ENCODE measurements at places on chromosomes 1 and 21. TPM values are rescaled to one million over a fixed set of nuclear protein-coding genes. Genes with fewer than 3 reads are reported as not detected.

GRCh38 chr1:16888860-16889816, 6.6 kb upstream of the RNU1-2 start:
- peak; percentile 81 for DNase-seq
- peaks cover 2% of the 10 kb centered on the region for H3K36me3 ChIP-seq
- peak overlapping the region; percentile 80 for H3K27ac ChIP-seq
- peaks cover 17% of the 10 kb centered on the region for H3K4me1 ChIP-seq

DNA sequence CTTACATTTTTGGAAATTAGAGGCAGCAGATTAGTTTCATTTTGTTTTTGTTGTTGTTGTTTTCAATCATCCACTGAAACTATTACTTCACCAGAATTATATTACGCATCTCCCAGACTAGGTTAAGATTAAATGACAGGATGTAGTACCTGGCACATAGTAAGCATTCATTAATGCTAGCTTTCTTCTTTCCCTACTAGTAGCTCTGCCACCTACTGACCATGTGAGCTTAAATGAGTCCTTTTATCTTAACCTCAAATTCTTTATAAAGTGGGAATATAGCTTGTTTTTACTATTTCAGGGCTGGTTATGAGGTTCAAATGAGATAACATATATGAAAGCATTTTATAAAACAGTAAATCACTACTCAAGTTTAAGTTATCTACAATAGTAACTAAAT, 10.2 kb upstream of the ASPM start:
- no peak overlapping the region for H3K27ac ChIP-seq
- H3K4me3 ChIP-seq: no peak overlapping the region
- H3K36me3 ChIP-seq: peaks cover 9% of the 10 kb centered on the region

Gene CYP2J2
- total RNA-seq: 0.68 TPM

DNA sequence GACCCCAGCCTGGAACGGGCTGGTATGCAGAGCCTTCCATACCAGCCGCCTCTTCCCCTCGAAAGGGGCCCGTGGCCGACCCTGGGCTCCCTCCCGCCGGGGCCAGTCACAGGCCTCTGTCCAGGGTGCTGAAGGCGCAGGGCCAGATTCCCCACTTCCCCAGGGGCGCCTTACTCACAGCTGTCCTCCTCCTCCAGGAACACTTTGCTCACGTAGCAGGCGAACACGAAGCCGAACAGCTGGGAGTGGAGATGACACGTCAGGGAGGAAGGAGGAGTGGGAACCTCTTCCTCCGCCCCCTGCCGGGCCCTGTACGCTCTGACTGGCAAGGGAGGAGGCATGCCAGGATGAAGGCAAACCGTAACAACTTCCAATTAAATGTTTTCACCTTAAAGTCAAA, 57.3 kb downstream of the NKAIN1 start:
- peaks cover 13% of the 10 kb centered on the region for H3K4me1 ChIP-seq
- no peak overlapping the region for H3K27ac ChIP-seq
- H3K27me3 ChIP-seq: peaks cover 34% of the 10 kb centered on the region
- no peak overlapping the region for H3K4me3 ChIP-seq
- H3K36me3 ChIP-seq: no peaks in the 10 kb centered on the region

- H3K27ac ChIP-seq: no peak overlapping the region
- H3K4me3 ChIP-seq: no peak overlapping the region
- H3K27me3 ChIP-seq: peaks cover 5% of the 10 kb centered on the region
- no peaks in the 10 kb centered on the region for H3K4me1 ChIP-seq
- no peak for DNase-seq
- H3K36me3 ChIP-seq: no peaks in the 10 kb centered on the region
Measured at GRCh38 chr1:96682056-96682455, 39.5 kb upstream of the PTBP2 start.

DNA sequence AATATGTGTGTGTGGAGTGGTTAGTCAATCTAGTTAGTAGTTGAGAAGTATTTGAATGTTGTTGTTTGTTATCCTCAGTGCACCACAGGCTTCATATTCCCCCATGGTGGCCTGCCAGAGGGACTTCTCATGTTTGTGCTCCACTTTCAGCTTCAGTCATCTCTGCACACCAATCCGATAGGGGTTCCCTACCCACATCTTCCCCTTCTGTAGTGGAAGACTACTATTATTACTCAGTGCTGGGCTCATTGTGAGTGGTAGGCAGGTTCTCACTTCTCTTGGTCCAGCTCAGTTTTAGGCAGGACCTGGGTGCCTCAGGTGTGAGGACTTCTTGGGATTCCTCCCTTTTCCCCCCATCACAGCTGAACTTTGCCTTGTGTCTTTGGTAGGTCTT, 14.2 kb downstream of the MT1HL1 start:
- no peak for DNase-seq
- no peaks in the 10 kb centered on the region for H3K4me1 ChIP-seq
- H3K27ac ChIP-seq: no peak overlapping the region
- H3K4me3 ChIP-seq: no peak overlapping the region
- no peaks in the 10 kb centered on the region for H3K36me3 ChIP-seq

Gene SAMSN1
- total RNA-seq: 47.5 TPM

- no peaks in the 10 kb centered on the region for H3K36me3 ChIP-seq
- peaks cover 41% of the 10 kb centered on the region for H3K4me1 ChIP-seq
- no peak for DNase-seq
- H3K27ac ChIP-seq: no peak overlapping the region
Measured at GRCh38 chr1:193183019-193183627, 3.3 kb downstream of the B3GALT2 start.

Gene NPHS2
- total RNA-seq: not detected

GRCh38 chr1:116433275-116434257, 60.5 kb downstream of the ATP1A1 start:
- no peaks in the 10 kb centered on the region for H3K4me1 ChIP-seq
- no peak overlapping the region for H3K27ac ChIP-seq
- peaks cover 3% of the 10 kb centered on the region for H3K27me3 ChIP-seq
- no peak for DNase-seq

GRCh38 chr1:228939881-228940392, 204.7 kb downstream of the RHOU start:
- H3K27ac ChIP-seq: no peak overlapping the region
- no peaks in the 10 kb centered on the region for H3K36me3 ChIP-seq
- DNase-seq: no peak
- peaks cover 8% of the 10 kb centered on the region for H3K4me1 ChIP-seq
- H3K4me3 ChIP-seq: no peak overlapping the region
- H3K27me3 ChIP-seq: no peaks in the 10 kb centered on the region

DNA sequence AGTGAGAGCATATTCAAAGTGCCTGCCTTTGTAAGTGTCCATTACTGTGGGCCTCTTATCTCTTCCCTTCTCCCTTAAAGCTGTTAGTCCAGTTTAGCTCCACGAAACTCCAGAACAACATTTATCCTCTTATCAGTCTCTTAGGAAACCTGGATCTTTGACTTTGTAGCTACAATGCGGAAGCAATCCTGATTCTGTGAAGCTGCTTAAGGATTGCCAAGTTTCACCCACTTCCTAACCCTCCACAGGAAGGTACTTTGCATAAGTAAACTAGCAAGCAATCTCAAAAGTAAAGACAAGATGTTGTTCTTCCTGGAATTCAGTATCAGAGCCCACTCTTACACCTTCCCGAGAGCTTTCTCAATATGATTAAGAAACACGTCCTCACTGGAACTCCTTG, 164.9 kb upstream of the USP25 start:
- H3K27me3 ChIP-seq: peaks cover 24% of the 10 kb centered on the region
- DNase-seq: no peak

GRCh38 chr1:41097105-41097504, 75.6 kb upstream of the SLFNL1 start:
- peaks cover 2% of the 10 kb centered on the region for H3K4me1 ChIP-seq
- no peak for DNase-seq
- no peak overlapping the region for H3K4me3 ChIP-seq
- peaks cover 5% of the 10 kb centered on the region for H3K36me3 ChIP-seq

DNA sequence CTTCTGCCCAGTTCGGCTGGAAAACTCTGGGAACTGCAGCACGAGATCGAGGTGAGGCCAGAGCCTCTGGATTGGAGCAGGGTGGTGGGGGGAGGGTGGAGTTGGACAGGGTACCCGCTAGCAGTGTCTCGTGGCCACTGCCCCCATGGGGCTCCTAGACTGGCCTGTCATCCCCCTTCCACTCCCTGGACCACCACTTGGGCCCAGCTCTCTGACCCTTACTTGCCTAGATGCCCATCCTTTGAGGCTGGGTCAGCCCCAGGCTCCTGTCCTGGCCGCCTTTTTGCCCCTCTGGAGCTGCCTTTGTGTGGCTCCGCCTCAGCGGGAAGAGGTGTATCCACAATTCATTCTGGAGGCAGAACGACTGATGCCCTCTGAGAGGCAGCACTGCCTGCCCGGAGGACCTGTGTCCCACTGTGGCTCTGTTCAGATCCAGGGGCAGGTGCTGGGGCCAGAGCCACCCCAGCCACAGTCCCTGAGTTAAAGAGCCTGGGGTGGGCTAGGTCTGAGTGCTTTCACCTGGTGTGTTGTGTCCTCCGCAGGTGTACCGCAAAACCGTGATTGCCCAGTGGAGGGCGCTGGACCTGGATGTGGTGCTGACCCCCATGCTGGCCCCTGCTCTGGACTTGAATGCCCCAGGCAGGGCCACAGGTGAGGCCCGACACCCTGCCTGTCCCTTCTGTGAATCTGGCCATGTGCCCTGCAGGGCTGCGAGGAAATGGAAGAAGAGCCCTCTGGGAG, 17.7 kb downstream of the FAAH start:
- no peak overlapping the region for H3K4me3 ChIP-seq
- peak; percentile 25 for DNase-seq
- H3K27me3 ChIP-seq: no peaks in the 10 kb centered on the region

GRCh38 chr1:119080586-119080985, 59.9 kb downstream of the WARS2 start:
- H3K36me3 ChIP-seq: peaks cover 38% of the 10 kb centered on the region
- no peak overlapping the region for H3K27ac ChIP-seq
- no peaks in the 10 kb centered on the region for H3K4me1 ChIP-seq
- no peaks in the 10 kb centered on the region for H3K27me3 ChIP-seq
- DNase-seq: no peak

DNA sequence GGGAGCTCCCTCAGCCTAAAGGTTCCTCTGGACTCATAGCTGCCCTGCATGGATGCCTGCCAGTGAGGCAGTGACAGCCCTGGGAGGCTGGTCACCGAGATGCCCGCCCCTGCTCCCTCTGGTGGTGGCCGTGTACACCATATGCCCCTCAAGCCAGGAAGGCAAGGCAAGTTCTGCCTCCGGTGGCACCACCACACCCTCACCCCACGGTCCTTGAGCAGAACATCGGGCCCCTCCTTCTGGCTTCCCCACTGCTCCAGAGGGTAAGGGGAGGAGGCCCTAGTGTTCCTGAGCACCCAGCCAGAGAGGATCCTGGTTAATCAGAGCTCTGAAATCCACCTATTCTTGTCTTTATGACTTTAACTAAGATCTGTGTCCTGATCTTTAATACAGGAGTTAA, 1.5 kb upstream of the S100A14 start:
- H3K27ac ChIP-seq: no peak overlapping the region
- peak; percentile 80 for DNase-seq
- H3K27me3 ChIP-seq: no peaks in the 10 kb centered on the region

GRCh38 chr21:34843562-34843961, 174.8 kb downstream of the CLIC6 start:
- no peak overlapping the region for H3K4me3 ChIP-seq
- no peaks in the 10 kb centered on the region for H3K27me3 ChIP-seq
- H3K27ac ChIP-seq: no peak overlapping the region
- peaks cover 50% of the 10 kb centered on the region for H3K36me3 ChIP-seq
- DNase-seq: no peak

DNA sequence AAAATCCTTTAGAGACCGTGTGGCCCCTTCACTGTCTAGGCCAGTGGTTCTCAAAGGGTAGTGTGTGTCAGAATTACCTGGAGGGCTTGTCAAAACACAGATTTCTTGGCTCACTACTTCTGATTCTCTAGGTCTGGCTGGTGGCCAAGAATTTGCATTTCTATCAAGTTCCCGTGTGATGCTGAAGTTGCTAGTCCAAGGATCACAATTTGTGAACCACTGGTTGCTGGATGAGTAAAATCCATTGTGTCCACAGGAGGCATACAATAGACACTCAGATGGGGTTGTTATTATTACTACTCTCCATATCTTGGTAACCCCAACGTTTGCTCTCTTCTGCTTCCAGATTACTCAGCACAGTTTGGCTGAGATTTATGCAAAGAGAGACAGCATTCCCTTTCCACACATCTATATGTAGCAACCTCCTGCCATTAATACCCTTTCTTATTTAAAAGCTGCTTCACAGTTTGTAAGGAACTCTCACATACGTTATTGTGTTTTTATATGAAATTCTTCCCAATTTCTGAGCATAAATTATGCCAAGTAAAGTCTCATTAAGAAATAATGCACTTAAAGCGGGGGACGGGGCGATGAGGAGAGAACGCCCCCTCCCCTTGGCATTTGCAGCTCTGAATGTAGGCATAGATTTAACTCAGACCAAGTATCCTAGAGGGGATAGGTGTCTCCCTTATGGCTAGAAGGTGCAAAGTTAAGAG, 720 bp upstream of the TMCC2 start:
- no peak for DNase-seq
- H3K27me3 ChIP-seq: peaks cover 10% of the 10 kb centered on the region
- H3K27ac ChIP-seq: no peak overlapping the region
- H3K4me3 ChIP-seq: peak overlapping the region; percentile 75
- H3K4me1 ChIP-seq: peaks cover 29% of the 10 kb centered on the region

Gene SMCP
- not detected for total RNA-seq

DNA sequence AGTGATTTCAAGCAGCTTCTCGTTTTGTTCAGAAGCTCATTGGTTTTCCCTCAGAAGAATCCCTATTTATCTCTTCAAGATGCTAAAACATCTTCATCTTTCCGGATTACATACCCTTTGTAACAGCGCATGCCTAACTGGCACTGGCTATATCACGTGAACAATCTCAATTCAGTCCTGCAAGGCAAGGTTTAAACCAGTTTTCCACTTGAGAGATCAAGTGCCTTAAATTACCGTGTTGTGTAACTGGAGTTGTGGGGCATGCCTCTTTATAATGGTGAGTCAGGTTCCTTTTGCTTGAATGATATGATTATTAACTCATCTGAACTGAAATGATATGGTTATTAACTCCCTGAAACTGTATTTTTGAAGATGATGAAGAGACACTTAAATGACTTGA, 11.0 kb upstream of the ZFP69B start:
- H3K27me3 ChIP-seq: no peaks in the 10 kb centered on the region
- DNase-seq: no peak
- H3K36me3 ChIP-seq: peaks cover 6% of the 10 kb centered on the region
- no peaks in the 10 kb centered on the region for H3K4me1 ChIP-seq
- H3K4me3 ChIP-seq: no peak overlapping the region

Gene NUDT17
- total RNA-seq: 2.8 TPM

Gene OR2L5
- not detected for total RNA-seq

Gene MTMR11
- total RNA-seq: 2.2 TPM

Gene TDRD5
- not detected for total RNA-seq

DNA sequence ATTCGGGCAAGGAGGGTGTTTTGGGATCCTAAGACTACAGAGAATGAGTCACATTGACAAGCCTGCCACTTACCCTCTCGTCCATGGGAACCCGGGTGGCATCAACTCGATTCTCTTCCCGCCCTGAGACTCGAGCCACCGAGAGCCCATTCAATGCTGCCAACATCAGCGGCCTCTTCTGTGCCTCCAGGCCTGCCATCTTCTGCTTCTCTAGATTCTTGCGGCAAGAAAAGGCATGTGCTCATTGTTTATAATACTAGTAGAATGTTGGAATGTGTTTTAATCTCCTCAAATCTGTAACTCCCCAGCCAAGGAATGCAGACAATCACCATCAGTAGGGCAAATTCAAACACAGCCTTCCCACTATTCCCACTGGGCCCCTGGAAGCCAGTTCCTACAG, 96.9 kb downstream of the SMYD2 start:
- no peak overlapping the region for H3K4me3 ChIP-seq
- no peak overlapping the region for H3K27ac ChIP-seq
- H3K4me1 ChIP-seq: no peaks in the 10 kb centered on the region

Gene CA14
- not detected for total RNA-seq

Measured in activated CD4-positive, alpha-beta memory T cell treated with anti-CD3 and anti-CD28 coated beads for 36 hours (primary cell).